Left ventricle myocardium inferior (tissue), 1 donor: ENCODE measurements at places on chromosomes 1 and 21. TPM values are rescaled to one million over a fixed set of nuclear protein-coding genes. Genes with fewer than 3 reads are reported as not detected.

- DNase-seq, result peak; percentile 41
- H3K27ac ChIP-seq, result no peak overlapping the region
- H3K36me3 ChIP-seq, result no peaks in the 10 kb centered on the region
- peaks cover 50% of the 10 kb centered on the region for H3K27me3 ChIP-seq
- no peak overlapping the region for H3K4me3 ChIP-seq
These were observed 20.6 kb downstream of the RUNX3 start for GRCh38 chr1:24909388-24909898.

GRCh38 chr1:26142159-26142558, 16.7 kb upstream of the FAM110D start:
- no peaks in the 10 kb centered on the region for H3K27me3 ChIP-seq
- peaks cover 11% of the 10 kb centered on the region for H3K4me1 ChIP-seq
- no peak overlapping the region for H3K4me3 ChIP-seq
- no peak overlapping the region for H3K27ac ChIP-seq
- DNase-seq, result no peak
- H3K36me3 ChIP-seq, result no peaks in the 10 kb centered on the region

DNA sequence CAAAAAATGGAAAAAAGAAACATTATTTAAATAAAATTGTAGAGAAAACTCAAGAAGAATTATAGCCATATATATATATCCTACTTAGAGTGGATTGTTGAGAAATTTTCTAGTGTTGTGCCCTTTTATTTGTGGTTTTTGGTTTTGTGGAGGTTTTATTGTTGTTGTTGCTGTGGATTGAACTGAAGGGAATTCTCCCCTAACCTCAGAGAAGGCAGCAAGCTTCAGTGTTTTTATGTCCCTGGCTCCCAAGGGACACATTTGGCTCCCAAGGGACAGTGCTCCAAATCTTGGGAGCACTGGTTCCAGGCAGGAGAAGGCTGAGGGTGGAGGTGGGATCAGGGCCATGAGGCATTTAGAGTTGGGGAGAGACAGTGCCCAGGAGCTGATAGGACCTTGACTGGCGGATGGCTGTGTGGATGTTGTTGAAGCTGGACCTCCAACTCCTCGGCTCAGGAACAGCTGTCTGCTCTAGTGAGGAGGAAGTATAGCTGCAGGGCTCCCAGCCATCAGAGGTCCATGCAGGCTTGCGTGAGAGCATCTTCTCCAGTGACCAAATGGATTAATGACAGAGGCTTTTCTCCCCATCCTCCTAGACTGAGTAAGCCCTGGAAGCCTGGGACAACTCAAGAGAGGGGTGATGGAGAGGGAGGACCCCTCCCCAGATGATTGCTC, 100.5 kb downstream of the TEX35 start:
- DNase-seq, result no peak
- peaks cover 6% of the 10 kb centered on the region for H3K4me1 ChIP-seq
- H3K4me3 ChIP-seq, result no peak overlapping the region
- peak overlapping the region; percentile 5 for H3K27ac ChIP-seq

GRCh38 chr21:33993286-33994231, 78.0 kb upstream of the ATP5PO start:
- no peak overlapping the region for H3K27ac ChIP-seq
- H3K27me3 ChIP-seq, result no peaks in the 10 kb centered on the region
- no peak for DNase-seq
- H3K4me3 ChIP-seq, result no peak overlapping the region
- H3K36me3 ChIP-seq, result no peaks in the 10 kb centered on the region

GRCh38 chr21:45162115-45162514, 87.7 kb downstream of the ADARB1 start:
- H3K4me3 ChIP-seq, result no peak overlapping the region
- H3K27ac ChIP-seq, result no peak overlapping the region
- no peaks in the 10 kb centered on the region for H3K27me3 ChIP-seq
- peaks cover 18% of the 10 kb centered on the region for H3K4me1 ChIP-seq
- DNase-seq, result no peak

The FAM163A gene
- 0.16 TPM for total RNA-seq

DNA sequence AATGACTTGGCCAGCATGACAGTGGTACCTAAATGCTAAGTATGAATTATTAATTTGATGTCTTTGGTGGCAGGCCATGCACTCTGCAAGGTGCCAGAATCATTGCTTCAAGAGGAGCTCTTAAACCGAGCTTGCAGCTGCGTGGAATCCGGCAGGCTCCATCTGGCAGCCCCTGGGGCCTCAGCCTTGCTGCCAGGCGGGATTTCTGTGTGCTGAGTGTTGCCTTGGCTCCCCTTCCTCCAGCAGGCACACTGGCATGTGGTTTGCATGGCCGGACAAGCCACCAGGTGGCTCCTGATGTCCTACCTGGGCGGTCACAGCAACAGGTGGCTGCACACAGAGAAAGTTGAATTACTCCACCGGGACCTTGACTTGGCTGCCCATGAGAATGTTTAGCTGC, 155.4 kb downstream of the URB2 start:
- H3K4me3 ChIP-seq, result no peak overlapping the region
- no peak for DNase-seq
- peaks cover 19% of the 10 kb centered on the region for H3K27me3 ChIP-seq
- no peak overlapping the region for H3K27ac ChIP-seq
- no peaks in the 10 kb centered on the region for H3K36me3 ChIP-seq

DNA sequence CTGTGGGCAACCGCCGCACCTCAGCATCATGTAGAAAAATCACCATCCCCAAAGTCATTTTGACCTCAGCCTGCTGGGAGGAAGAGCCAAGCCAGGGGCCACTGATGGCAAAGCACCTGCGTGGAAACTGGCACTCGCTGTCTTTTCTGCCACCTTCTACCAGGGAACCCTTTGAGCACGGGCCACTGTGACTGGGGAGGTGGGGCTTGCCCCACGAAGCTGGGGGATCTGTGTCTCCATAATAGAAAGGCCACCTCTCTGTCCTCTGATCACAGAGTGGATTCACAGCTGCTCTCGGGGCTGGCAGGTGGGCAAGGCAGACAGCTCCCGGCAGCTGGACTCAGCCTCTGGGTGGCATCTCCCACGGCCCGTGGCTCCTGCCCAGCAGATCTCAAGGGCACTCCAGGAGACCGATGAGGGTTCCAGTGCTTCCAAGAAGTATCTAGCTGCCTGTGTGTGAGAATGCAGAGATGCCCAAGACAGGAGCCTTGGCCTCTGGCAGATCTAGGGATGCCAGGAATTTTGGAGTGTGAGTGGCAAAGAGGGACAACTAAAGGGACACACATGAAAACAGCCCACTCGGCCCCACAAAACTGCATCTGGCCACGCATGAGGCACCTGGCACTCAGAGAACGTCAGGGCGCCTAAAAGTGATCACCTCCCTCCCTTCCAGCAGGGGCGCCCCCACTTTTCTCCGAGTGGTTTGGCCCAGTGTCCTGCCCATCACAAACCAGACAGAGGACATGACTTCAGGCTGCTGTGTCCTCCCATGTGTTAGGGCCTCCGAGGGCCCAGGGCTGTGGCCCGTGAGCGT, 102.6 kb downstream of the PDE9A start:
- H3K36me3 ChIP-seq, result peaks cover 11% of the 10 kb centered on the region
- H3K4me3 ChIP-seq, result no peak overlapping the region
- peaks cover 5% of the 10 kb centered on the region for H3K27me3 ChIP-seq
- no peak overlapping the region for H3K27ac ChIP-seq
- DNase-seq, result no peak
- H3K4me1 ChIP-seq, result peaks cover 7% of the 10 kb centered on the region

DNA sequence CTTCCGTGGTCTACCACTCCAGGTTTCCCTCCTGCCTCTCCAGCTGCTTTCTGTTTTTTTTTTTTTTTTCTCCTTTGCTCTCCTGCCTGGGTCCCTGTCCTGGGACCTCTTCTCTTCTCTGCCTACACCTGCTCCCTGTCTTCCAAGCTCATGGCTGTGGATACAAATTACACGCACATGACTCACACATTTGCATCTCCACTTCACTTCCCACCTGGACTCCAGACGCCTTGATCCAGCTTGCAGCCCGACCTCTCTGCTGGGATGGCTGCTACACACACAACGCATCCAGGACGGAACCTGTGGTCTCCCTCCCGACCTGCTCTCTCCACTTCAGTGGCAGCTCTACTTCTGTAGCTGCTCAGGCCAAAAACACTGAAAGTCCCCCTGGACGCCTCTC, 44.4 kb upstream of the B3GALT5 start:
- no peaks in the 10 kb centered on the region for H3K36me3 ChIP-seq
- no peak overlapping the region for H3K27ac ChIP-seq
- no peak overlapping the region for H3K4me3 ChIP-seq
- H3K4me1 ChIP-seq, result peaks cover 16% of the 10 kb centered on the region
- no peak for DNase-seq
